Tibial nerve (tissue), 4 donors: ENCODE measurements at places on chromosomes 1 and 21. TPM values are rescaled to one million over a fixed set of nuclear protein-coding genes. Genes with fewer than 3 reads are reported as not detected.

ERMAP gene
- 12.0 TPM for total RNA-seq

COL9A2 gene
- total RNA-seq, result 3.3 TPM

KIF2C gene
- total RNA-seq, result not detected

- DNase-seq, result no peak
Measured at GRCh38 chr1:161884475-161884874, 118.4 kb downstream of the ATF6 start.

DNA sequence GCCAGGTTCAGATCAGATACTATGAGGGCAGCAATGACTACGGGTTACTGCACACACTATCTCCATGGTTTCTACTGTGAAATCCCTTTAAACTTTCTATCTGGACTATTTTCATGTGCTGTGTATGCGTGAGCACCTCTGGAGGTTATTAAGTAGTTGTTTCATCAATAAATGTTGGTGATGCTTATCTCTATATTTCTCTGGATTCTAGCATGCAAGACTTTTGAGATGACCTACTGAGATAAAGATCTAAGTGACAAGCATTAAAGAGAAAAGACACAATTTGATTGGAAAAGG is 194.0 kb downstream of the NRIP1 start:
- DNase-seq, result no peak

- no peak for DNase-seq
Measured at GRCh38 chr1:89892816-89893215, 72.0 kb downstream of the LRRC8D start.

GRCh38 chr1:101526813-101527212 is 290.0 kb downstream of the S1PR1 start:
- no peak for DNase-seq

GRCh38 chr1:234562334-234562733 is 47.6 kb downstream of the IRF2BP2 start:
- no peak for DNase-seq

DNA sequence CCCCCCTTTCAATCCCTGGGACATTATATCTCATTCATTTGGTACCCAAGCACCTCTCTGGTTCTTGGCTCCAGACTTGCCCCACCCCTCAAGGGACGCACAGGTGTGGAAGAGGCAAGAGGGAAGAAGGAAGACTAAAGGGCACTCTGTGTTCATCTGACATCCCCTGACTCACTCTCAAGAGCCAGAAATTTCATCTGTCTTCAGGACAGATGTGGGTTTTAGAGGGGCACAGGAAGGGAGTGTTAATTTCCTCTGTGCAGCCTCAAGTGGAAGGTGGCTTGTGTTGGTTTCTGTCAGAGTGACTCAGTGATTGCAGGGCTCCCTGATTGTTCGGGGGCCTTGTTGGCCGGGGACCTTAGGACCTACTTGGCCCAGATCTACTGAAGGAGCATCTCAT is 2.4 kb downstream of the C2CD4D start:
- DNase-seq, result no peak

DNA sequence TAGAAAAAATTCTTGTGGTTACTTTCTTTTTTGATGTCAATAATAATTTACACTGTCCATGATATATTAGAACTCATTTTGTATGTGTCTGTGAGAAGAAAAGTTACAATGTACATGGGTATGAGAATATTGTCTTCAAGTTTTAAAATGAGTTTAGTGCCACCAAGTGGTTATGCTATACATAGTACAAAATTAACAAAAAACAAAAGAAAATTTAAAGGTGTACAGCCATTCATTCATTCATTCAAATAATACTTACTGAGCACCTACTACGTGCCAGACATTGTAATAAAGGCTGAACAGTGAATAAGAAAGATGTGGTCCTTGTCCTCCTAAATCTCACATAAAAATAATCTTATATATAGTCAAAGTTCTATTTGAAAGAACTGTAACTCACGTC is 27.7 kb downstream of the UCHL5 start:
- no peak for DNase-seq

GRCh38 chr1:112988367-112988766 is 32.4 kb upstream of the SLC16A1 start:
- DNase-seq, result no peak

- DNase-seq, result no peak
Measured at GRCh38 chr1:31926252-31926651, 11.9 kb downstream of the PTP4A2 start.
